ENCODE measurements at places on chromosomes 7 and 10.

DNA sequence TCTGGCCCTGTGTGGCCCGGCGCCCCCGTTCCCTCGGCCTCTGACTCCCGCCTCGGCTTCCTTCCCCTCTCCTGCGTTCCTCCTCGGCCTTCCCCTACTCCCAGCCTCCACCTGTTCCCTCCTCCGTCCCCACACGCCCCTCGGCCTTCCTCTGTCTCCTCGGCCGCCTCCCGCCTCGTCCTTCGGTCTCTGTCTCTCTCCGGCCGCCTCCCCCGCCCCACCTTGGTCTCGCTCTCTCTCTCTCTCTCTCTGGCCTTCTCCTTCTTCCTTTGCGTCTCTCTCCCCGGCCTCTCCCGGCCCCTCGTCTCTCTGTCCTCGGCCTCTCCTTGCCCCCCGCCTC lies 588 bp downstream of the GET4 start:
- DNase-seq, result no peak

GRCh38 chr10:132921818-132922807 lies 20.3 kb downstream of the CFAP46 start:
- no peak for DNase-seq

DNA sequence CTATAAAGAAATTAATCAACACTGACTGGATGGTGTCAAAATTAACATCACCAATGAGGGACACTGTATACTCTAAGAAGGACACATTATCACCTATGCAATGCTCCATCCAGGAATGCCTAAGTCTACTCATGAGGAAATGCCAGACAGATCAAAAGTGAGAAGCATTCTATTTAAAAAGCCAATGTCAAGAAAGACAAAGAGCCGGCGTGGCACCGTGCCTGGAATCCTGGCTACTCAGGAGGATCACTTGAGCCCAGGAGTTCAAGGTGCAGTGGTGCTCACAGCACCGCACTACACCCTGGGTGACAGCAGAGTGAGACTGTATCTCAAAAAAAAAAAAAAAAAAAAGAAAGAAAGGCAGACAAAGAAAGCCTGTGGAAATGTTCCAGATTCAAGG lies 45.5 kb upstream of the ANAPC16 start:
- DNase-seq, result no peak

DNA sequence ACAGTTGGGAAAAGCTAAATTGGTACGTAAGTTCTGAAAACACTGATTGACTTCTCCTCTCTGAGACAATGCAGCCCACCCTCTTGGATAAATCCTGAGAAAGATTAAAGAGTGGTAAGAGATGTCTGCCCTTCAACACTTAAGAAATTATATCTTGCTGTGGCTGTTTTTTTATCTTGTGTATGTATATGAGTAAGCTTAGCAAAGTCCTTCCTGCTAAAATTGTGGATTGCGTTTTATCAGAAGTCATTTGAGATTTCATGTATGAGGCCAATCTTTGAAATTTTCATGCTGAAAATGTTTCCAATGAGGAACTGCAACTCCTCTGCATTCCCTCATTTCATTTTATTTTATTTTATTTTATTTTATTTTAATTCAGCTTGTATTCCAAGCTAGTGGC lies 106.2 kb upstream of the INHBA start:
- no peak for DNase-seq

DNA sequence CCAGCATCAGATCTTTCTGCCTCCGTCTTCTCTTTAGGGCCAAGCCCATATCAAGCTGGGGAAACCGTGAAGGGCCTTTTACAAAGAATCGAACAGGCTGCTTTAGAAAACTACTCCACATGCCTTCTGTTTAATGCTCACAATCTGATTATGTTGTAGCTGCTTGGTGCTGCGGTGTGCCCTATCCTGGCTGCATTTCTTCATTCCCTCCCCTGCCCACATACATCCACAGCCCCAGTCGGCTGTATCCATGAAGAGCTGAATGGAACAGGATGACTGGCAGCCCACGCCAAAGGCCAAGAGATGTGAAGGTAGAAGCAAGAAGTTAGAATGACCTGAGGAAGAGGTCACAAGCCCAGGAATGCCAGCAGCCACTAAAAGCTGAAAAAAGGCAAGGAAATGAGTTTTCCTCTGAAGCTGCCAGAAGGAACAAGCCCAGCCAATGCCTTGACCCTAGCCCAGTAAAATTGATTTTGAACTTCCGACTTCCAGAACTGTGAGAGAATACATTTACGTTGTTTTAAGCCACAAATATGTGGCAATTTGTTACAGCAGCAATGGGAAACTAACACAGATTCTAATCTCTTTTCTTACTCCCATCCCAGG lies 22.2 kb downstream of the TAS2R41 start:
- DNase-seq, result no peak

- DNase-seq, result no peak
These were observed 319.7 kb downstream of the GFRA1 start for GRCh38 chr10:115953281-115953680.

GRCh38 chr7:147483634-147484292 lies 1106.8 kb upstream of the C7orf33 start:
- no peak for DNase-seq

DNA sequence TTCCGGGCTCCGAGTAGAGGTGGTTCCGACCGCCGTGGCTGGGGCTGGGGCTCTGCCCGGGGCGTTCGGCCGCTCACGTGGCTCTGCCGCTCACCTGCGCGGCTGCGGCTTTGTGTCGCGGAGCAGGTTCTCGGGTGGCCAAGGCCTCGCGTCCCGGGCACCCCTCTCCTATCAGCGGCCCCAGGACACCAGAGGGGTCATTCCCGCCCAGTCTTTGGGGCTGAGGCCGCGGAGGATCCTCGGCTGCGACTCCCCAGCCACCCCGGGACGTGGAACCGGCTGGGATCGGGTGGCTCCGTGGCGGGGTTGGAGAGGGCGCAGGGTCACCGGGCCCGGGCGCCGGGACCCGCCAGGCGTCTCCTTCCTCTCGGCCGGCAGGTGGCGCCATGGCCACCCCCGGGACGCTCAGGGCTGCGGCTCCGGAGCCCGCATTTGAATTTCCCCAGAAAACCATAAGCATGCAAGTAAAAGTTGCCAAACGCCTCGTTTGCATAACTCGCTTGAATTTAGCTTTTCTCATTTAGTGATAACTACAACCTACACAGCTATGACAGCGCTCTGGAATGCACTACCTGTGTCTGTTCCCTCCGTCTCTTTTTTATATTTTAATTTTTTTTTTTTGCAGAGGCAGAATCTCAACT lies 1.2 kb downstream of the COL26A1 start:
- DNase-seq, result peak; percentile 84

GRCh38 chr7:46833197-46833596 lies 748.7 kb downstream of the TNS3 start:
- no peak for DNase-seq

DNA sequence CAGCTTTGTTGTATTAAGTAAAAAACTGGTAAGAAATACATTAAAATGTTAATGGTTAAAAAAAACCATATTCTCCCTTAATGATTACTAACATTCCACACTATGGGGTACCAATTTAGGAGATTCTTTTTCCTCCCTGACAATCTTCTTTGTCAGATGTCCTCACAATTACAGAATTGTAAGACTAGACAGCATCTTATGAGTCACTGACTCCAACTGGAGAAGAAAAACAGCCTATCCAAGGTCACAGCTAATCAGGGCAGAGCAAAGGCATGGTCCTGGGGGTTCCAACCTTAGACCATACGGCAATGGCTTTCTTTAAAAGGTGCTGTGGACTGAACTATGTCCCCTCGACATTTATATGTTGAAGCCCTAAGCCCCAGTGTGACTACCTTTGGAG lies 127.6 kb downstream of the DLG5 start:
- no peak for DNase-seq

DNA sequence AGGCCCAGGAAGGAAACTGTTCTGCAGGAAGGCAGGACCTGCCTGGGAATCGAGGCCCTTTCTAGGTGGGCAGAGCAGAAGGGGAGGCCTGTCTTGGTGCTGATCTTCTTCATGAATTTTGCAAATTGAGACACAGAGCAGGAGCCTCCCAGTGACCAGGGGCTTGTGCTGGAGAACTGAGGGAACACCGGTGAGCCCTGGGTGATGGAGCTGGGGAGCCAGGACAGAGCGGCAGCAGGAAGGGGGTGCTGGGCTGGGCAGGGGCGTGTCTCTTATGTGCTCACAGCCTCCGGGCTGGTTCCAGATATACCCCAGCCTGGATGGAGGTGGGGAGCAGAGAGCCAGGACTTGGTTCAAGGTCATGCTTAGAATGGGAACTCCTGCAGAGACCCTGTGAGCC lies 139.9 kb downstream of the C10orf105 start:
- no peak for DNase-seq

DNA sequence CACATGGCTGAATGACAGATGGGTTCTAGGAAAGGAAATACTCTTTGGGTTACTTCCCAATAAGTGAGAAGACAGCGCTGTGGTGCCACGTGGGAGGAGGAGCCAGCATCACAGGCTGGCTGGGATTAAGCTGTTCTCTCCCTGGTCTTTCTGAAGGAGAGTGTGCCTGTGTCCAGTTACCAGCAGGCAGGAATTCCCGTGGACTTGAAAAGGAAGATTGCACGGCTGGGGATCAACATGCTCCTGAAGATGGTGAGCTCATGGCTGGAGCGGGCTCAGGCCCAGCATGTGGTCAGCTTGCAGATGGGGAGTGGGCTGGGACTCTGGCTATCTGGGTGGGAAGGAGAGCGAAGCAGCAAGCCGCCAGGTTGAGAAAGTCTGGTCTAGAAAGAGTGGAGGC lies 8.1 kb downstream of the ADCK2 start:
- DNase-seq, result no peak

DNA sequence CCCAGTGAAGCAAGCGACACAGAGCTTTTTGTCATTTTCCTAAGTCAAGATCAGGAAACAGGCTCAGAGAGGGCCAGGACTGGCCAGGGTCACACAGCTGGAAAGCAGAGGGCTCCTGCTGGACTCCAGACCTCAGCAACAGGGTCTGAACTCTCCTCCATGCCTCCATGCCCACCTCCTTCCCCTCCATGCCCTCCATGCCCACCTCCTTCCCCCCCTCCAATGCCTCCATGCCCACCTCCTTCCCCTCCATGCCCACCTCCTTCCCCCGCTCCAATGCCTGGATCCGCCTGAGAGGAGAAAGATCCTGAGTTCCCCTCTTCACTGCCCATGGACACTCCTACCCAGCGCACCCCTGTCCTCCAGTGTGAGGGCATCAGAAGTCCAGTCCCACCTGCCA lies 51.3 kb downstream of the OAT start:
- no peak for DNase-seq

- DNase-seq, result no peak
These were observed 81.3 kb downstream of the FOXL3 start for GRCh38 chr7:371119-371778.

Data from B cell (primary cell).